Aorta (tissue), 5 donors: ENCODE measurements at places on chromosomes 16 and 17. TPM values are rescaled to one million over a fixed set of nuclear protein-coding genes. Genes with fewer than 3 reads are reported as not detected.

Gene NPW
- not detected for total RNA-seq

Gene CCL17
- total RNA-seq, result 0.94 TPM

Gene RBFOX1
- not detected for total RNA-seq

DNA sequence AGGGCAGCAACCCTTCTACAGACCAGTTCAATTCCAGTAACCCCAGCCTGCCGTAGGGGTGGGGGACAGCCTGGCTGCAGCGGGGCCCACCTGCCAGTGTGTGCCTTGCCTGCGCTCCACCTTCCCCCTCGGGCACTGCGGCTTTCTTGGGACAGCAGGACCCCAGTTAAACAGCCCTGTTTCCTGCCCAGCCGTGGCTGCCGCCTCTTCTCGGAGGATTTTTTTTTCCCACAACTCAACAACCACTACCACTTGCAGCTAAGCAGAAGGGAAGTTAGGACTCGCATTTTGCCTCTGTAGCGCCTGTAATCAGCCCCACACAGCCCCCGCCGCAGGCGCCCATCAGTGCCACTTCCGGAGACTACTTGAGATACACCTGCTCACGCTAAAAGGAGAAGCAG, 76.1 kb downstream of the RAI1 start:
- no peaks in the 10 kb centered on the region for H3K36me3 ChIP-seq
- H3K4me3 ChIP-seq, result no peak overlapping the region
- H3K4me1 ChIP-seq, result no peaks in the 10 kb centered on the region
- no peak overlapping the region for H3K27ac ChIP-seq
- H3K27me3 ChIP-seq, result no peaks in the 10 kb centered on the region
- DNase-seq, result no peak

DNA sequence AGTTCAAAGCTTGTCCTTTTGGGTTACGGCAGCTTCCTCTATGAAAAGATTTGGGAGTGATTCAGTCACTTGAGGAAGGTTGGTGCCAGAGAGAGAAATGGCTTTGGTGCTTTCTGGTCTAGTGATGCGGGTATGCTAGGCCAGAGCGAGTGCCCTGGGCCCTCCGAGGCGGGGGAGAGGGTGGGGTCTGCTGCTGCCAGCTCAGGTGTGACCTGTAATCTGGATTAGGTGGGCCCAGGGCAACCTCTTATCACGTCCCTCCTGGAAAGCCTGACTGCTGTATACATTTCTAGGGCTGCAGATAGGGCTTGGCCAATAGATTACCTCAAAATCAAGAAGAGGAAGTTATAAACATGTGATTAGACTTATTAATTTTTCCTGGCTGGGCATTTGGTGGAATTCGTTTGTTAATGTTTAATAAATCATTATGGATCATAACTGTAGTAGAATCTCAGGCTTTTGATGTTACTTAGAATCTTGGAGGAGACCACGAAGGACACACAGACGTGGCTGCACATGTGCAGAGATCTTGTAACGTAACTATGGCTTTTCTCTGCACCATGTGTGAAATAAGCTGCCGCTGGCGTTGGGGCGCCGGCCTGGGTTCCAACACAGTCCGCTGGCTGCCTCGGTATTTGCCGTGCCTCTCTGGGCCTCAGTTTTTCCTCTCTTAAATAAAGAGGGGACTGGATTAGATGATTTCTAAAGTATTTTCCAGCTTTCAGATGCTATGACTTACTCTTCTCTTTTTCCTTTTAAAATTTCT, 1.2 kb downstream of the IRF8 start:
- H3K27ac ChIP-seq, result no peak overlapping the region
- H3K27me3 ChIP-seq, result no peaks in the 10 kb centered on the region
- no peaks in the 10 kb centered on the region for H3K36me3 ChIP-seq
- no peak overlapping the region for H3K4me3 ChIP-seq

DNA sequence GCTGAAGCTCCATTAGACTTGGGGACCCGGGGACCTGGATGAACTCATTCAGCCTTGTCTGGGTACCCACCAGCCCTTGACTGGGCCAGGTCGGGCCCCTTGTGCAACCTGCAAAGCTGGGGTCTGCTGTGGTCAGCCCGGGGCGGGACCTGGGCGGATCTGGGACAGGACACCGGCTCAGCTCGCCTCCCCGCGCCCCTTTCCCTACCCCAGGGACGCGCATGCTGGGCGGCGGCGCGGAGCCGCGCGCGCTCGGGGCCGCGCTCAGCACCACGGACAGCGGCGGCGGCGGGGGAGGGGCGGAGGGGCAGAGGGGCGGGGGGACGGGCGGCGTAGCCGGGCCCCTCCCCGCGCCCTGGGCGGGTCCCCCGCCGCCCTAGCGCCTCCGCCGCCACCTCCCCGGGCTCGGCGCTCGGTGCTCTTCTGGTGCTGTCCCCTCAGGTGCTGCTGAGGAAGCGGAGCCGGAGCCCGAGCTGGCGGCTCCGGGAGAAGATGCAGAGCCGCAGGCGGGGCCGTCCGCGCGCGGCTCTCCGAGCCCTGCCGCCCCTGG, 7.4 kb downstream of the ACD start:
- H3K36me3 ChIP-seq, result no peaks in the 10 kb centered on the region
- DNase-seq, result peak; percentile 72
- no peaks in the 10 kb centered on the region for H3K4me1 ChIP-seq
- no peaks in the 10 kb centered on the region for H3K27me3 ChIP-seq

GRCh38 chr16:22624038-22624799, 113.5 kb downstream of the NPIPB5 start:
- H3K36me3 ChIP-seq, result no peaks in the 10 kb centered on the region
- DNase-seq, result no peak
- H3K27ac ChIP-seq, result no peak overlapping the region
- no peaks in the 10 kb centered on the region for H3K27me3 ChIP-seq

- H3K36me3 ChIP-seq, result no peaks in the 10 kb centered on the region
- DNase-seq, result no peak
- no peak overlapping the region for H3K27ac ChIP-seq
These were observed 16.2 kb downstream of the SALL1 start for GRCh38 chr16:51134876-51135275.

DNA sequence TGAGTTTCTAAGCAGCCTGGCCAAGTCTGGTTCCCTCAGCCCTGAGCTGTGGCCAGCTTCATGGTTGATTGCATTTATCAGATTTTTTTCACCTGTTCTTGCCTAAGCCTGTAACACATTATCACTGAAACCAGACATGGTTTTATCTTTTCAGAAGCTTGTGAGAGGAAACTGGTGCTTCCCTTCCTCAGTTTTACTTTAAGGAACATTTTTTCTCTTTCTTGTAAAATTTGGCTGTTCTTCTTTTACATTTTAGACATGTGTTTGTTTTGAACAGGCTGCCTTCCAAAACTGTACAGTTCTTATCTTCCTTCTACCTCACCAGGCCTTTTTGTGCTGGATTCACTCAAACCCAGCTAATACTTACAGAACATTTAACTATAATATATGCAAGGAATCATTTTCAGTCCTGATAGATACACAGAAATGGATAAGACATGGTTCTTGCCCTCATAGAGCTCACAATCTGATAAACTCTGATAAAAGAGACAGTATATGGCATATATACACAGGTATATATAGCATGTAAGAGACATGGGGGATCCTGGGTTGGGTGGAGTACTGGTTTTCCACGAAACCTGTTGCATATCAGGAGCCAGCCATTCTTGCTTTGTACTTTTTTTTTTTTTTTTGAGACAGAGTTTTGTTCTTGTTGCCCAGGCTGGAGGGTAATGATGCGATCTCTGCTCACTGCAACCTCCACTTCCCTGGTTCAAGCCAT, 44.5 kb downstream of the ZNRF1 start:
- H3K4me3 ChIP-seq, result no peak overlapping the region
- peak overlapping the region; percentile 57 for H3K27ac ChIP-seq
- H3K36me3 ChIP-seq, result no peaks in the 10 kb centered on the region
- H3K4me1 ChIP-seq, result peaks cover 4% of the 10 kb centered on the region
- DNase-seq, result no peak
- no peaks in the 10 kb centered on the region for H3K27me3 ChIP-seq

DNA sequence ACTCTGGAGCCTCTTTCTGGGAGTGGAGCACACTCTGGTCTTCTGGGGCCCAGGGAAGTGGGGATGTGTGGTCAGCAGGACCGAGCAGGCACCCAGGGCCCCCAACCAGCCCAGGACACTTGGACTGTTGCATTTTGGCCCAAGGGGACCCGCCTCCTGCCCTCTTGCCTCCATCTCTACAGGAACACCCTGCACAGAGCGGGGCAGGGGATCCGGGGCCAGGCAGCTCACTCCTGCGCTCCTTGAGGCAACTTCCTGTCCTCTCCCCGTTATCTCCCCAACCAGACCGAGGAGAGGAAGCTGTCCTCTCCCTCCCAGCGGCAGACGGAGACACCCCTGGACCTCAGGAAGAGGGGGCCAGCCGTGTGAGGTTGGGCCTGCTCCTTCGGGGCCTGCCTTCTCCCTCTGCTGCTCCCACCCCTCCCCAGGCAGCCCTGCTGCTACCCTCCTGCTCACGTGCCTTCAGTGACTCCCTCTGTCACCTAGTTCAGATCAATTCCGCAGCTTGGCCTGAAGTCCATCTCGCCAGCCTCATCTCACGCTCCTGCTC, 10.0 kb upstream of the ATP2A3 start:
- no peaks in the 10 kb centered on the region for H3K36me3 ChIP-seq
- DNase-seq, result peak; percentile 46
- no peaks in the 10 kb centered on the region for H3K27me3 ChIP-seq
- no peak overlapping the region for H3K27ac ChIP-seq
- no peaks in the 10 kb centered on the region for H3K4me1 ChIP-seq

DNA sequence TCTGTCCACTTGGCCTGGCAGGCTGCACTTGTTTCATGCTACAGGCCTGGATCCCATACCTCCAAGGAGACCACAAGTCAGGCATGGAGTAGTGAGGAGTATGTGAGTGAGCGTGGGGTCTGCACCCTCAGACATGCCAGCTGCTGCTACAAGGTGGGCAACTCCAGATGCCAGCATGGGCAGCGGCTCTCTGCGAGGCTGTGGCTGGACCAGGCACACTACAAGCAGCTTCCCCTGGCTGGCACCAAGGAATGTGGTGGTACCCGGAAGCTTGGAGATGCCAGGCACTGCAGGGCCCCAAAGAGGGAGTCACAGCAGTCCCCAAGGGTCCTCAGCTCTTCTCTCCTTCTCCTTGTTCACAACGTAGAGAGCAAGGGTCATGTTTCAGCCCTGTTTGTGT, 16.1 kb upstream of the DNAH9 start:
- no peak for DNase-seq
- no peak overlapping the region for H3K4me3 ChIP-seq
- H3K27ac ChIP-seq, result no peak overlapping the region
- H3K4me1 ChIP-seq, result no peaks in the 10 kb centered on the region
- H3K27me3 ChIP-seq, result no peaks in the 10 kb centered on the region

- no peaks in the 10 kb centered on the region for H3K27me3 ChIP-seq
- H3K27ac ChIP-seq, result no peak overlapping the region
- H3K4me3 ChIP-seq, result no peak overlapping the region
- H3K4me1 ChIP-seq, result no peaks in the 10 kb centered on the region
- H3K36me3 ChIP-seq, result no peaks in the 10 kb centered on the region
- no peak for DNase-seq
These were observed 361.8 kb upstream of the CDH5 start for GRCh38 chr16:66004699-66005098.

DNA sequence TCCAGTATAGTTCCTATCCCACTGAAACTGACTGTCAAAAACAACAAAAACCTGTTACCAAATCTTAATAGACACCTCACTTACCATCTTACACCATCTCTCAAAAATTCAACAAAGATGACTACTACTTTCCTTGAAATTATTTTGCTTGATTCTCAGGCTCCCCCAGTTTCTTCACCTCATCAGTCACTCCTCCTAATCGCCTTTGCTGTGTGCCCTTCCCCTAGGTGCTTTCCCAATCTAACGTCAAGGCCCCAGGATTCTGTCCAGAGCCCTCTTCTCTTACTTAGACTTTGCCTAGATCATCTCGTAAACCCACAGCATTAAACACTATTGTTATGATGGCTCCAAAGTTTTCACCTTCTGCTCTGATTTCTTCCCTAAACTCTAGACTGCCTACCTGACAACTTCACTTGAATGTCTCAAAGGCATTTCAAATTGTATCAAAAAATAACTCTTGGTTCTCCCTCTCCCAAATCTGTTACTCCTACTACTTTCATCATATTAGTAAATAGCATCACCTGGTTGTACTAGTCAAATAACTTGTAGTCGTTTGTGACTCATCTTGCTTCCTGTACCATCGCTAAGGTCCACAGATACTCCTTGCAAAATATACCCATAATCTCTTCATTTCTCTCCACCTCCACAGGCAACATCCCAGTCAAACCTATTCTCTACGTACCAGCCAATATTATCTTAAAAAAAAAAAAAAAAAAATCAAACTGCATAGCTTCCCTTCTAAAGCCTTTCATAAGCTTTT, 18.0 kb downstream of the C16orf87 start:
- no peaks in the 10 kb centered on the region for H3K36me3 ChIP-seq
- no peak overlapping the region for H3K4me3 ChIP-seq
- DNase-seq, result no peak
- no peaks in the 10 kb centered on the region for H3K4me1 ChIP-seq

- no peaks in the 10 kb centered on the region for H3K4me1 ChIP-seq
- H3K4me3 ChIP-seq, result no peak overlapping the region
- H3K27me3 ChIP-seq, result no peaks in the 10 kb centered on the region
- peak; percentile 42 for DNase-seq
These were observed 105.7 kb downstream of the IRX5 start for GRCh38 chr16:55036371-55036821.

DNA sequence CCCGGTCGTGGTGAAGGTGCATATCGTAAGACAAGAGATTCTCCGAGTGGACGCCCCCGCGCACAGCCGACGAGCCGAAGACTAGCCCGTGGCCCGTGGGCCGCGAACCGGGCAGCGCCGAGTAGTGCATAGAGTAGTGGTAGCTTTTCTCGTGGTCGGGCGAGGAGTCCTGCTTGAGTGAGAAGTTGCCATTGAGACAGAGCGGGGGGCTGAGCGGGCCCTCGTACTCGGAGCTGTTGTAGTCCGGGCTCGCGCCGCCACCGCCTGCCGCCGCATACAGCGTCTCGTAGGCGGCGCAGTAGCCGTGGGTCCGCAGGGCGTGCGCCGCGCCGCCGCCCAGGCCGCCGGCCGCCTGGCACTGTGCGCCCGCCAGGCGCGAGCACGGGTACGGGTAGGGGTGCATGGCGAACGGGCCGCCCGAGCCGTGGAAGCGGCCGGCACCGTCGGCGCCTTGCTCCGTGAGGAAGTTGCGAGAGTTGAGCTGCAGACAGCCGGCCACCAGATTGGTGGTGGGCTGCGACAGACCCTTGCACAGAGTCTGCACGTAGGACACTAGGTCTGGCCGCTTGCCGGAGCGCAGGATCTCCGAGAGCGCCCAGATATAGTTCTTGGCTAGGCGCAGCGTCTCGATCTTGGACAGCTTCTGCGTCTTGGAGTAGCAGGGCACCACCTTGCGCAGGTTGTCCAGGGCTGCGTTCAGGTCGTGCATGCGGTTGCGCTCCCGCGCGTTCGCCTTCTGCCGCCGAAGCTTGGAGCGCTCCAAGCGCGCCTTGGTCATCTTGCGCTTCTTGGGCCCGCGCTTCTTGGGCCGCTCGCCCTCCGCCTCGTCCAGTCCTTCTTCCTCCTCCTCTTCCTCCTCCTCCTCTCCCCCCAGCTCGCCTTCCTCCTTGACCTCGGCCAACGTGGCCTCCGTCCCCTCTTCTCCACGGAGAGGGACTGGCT, 2.0 kb downstream of the NEUROD2 start:
- H3K4me3 ChIP-seq, result no peak overlapping the region
- H3K27ac ChIP-seq, result no peak overlapping the region
- no peaks in the 10 kb centered on the region for H3K27me3 ChIP-seq
- no peaks in the 10 kb centered on the region for H3K36me3 ChIP-seq

GRCh38 chr17:9444687-9445086, 130.9 kb downstream of the STX8 start:
- DNase-seq, result no peak
- no peak overlapping the region for H3K27ac ChIP-seq
- no peaks in the 10 kb centered on the region for H3K27me3 ChIP-seq
- H3K4me3 ChIP-seq, result no peak overlapping the region
- no peaks in the 10 kb centered on the region for H3K36me3 ChIP-seq
